ENCODE measurements at places on chromosomes 5 and 9.

GRCh38 chr5:95822043-95822541 lies 434 bp downstream of the GLRX start:
- no peaks in the 10 kb centered on the region for H3K27me3 ChIP-seq
- peaks cover 55% of the 10 kb centered on the region for H3K4me1 ChIP-seq
- no peaks in the 10 kb centered on the region for H3K36me3 ChIP-seq
- DNase-seq, result no peak
- H3K27ac ChIP-seq, result peak overlapping the region; percentile 90

DNA sequence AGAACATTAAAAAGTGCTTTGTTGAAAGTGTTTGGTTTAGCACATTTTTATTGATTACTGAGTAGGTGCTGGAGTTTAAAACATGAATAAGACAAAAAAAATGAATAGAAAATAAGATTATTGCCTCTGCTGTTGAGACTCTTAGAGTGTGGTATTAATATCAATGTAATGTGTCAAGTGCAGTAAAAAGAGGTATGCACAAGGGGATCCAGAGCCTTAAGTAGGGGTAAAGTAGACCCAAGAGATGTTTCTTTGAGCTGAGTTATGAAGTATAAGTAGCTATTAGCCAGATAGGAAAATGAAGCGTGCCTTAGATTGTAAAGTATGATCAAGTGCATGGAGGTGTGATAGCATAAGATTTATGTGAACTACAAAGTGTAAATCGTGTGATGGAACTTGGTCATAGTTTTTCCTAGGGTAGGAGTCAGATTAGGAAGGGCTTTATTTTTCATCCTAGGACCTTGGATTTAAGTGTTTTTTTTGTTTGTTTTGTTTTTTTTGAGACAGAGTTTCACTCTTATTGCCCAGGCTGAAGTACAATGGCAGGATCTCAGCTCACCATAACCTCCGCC lies 45.2 kb downstream of the NSD1 start:
- H3K4me3 ChIP-seq, result no peak overlapping the region
- H3K27ac ChIP-seq, result no peak overlapping the region
- H3K27me3 ChIP-seq, result no peaks in the 10 kb centered on the region
- DNase-seq, result no peak
- peaks cover 14% of the 10 kb centered on the region for H3K4me1 ChIP-seq

DNA sequence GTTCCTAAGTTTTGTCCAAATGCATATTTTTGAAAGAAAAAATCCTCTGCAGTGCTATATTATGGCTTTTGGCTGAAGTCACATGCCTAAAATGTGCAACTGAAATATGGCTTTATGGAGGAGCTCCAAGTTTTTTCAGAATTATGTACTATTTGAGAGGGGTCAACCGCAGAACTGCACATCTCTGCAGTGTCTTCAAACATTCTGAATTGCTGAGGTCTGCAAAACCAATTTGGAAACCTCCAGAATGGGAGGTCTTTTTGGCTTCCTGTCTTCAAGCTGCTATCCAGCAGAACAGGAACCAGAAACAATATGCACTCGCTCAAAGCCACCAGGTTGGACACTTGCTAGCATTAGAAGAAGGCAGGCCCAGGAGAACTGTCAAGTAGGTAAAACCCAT lies 376.0 kb upstream of the PAPPA start:
- H3K27ac ChIP-seq, result no peak overlapping the region
- DNase-seq, result no peak
- H3K36me3 ChIP-seq, result no peaks in the 10 kb centered on the region
- H3K4me1 ChIP-seq, result no peaks in the 10 kb centered on the region
- no peak overlapping the region for H3K4me3 ChIP-seq
- H3K27me3 ChIP-seq, result peaks cover 4% of the 10 kb centered on the region

GRCh38 chr5:22986281-22986680 lies 133.1 kb upstream of the CDH12 start:
- no peak overlapping the region for H3K27ac ChIP-seq
- no peaks in the 10 kb centered on the region for H3K36me3 ChIP-seq
- no peak overlapping the region for H3K4me3 ChIP-seq
- DNase-seq, result no peak
- H3K27me3 ChIP-seq, result no peaks in the 10 kb centered on the region

DNA sequence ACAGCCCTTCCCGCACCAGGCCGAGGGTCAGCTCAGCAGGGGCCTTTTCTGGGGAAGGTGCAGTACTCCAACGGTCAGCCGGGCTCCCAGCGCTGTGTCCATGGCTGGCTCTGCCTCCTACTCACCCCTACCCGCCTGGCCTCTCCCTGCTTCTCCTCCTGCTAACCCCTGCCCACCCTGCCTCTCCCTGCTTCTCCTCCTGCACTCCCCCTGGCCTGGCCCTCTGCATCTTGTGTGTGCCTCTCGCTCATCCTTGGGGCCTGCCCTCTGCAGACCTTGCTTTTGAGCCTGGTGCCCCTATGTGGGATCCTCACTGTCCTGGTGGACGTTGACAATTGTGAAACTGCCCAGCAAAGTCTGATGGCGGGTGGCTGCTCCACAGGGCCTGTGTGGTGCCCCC lies 274.6 kb upstream of the IRX2 start:
- DNase-seq, result no peak
- H3K4me3 ChIP-seq, result no peak overlapping the region
- peaks cover 3% of the 10 kb centered on the region for H3K27me3 ChIP-seq
- no peaks in the 10 kb centered on the region for H3K4me1 ChIP-seq

DNA sequence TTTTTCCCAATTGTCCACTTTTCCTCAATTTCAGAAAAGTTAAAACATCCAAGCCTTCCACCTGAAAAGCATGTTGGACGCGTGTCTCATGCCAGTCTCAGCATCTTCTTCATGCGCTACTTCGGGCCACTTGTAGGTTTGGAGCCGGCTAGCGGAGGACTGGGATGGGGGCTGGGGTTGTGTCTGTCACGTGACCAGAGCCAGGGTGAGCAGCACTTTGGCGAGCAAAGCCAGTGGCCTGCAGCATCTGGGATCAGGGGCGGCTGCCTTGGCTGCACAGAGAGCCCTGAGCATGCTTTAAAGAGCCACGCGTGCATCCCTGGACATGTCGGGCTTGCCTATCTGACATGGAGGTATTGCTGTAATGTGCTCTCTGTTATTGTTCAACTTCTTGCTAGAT lies 41.2 kb downstream of the SLC6A3 start:
- H3K27me3 ChIP-seq, result peaks cover 4% of the 10 kb centered on the region
- H3K4me1 ChIP-seq, result no peaks in the 10 kb centered on the region
- DNase-seq, result no peak
- H3K36me3 ChIP-seq, result no peaks in the 10 kb centered on the region

DNA sequence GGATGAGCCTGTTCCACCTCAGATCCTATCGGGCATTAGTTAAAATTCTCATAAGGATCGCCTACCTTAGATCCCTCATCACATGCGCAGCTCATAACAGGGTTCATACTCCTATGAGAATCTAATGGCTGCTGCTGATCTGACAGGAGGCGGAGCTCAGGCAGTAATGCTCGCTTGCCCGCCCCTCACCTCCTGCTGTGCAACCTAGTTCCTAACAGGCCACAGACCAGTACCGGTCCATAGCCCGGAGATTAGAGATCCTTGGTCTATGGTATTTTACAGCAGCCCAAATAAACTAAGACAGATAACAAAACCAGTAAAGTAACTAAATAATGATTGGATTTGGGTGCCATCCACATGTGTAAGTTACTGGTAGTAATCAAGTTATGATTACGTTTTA lies 17.5 kb downstream of the GOLPH3 start:
- H3K4me1 ChIP-seq, result peaks cover 36% of the 10 kb centered on the region
- DNase-seq, result no peak
- no peak overlapping the region for H3K27ac ChIP-seq
- H3K27me3 ChIP-seq, result no peaks in the 10 kb centered on the region

GRCh38 chr9:17839776-17840175 lies 260.9 kb downstream of the SH3GL2 start:
- no peak overlapping the region for H3K27ac ChIP-seq
- H3K4me3 ChIP-seq, result no peak overlapping the region
- H3K4me1 ChIP-seq, result no peaks in the 10 kb centered on the region
- no peaks in the 10 kb centered on the region for H3K27me3 ChIP-seq

- H3K27ac ChIP-seq, result no peak overlapping the region
- H3K4me3 ChIP-seq, result peak overlapping the region; percentile 46
- H3K36me3 ChIP-seq, result no peaks in the 10 kb centered on the region
- H3K4me1 ChIP-seq, result peaks cover 8% of the 10 kb centered on the region
Measured at GRCh38 chr5:11385251-11385900, 518.9 kb downstream of the CTNND2 start.

DNA sequence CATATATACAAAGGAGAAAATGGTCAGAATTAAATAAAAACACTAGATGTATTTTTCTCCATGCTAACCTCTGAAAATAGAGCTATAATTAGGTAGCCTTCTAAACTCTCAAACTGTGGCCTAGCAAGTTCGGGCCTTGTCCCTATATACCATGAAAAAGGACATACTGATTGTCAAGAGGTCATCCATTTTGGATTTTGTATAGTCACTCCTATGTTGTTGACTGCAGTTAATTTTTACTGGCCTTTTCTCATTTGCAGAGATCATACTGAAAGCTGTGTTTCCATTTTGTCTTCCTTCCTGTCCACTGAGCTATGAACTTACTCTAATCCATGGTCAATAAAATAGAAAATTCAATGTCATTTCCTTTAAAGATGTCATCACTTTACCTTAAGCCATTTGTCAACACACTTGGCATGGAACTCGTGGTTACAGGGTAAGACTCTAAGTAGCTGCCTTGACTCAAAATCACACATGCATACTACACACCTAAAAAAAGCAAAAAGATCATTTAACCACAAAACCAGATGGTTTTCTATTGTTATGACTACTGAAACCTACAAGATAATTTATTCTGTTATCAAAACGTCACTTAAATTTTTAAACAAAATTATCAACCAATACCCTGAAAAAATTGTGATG lies 58.0 kb downstream of the RNF38 start:
- H3K27me3 ChIP-seq, result no peaks in the 10 kb centered on the region
- peaks cover 9% of the 10 kb centered on the region for H3K4me1 ChIP-seq
- no peak for DNase-seq
- H3K36me3 ChIP-seq, result peaks cover 14% of the 10 kb centered on the region
- H3K4me3 ChIP-seq, result no peak overlapping the region

DNA sequence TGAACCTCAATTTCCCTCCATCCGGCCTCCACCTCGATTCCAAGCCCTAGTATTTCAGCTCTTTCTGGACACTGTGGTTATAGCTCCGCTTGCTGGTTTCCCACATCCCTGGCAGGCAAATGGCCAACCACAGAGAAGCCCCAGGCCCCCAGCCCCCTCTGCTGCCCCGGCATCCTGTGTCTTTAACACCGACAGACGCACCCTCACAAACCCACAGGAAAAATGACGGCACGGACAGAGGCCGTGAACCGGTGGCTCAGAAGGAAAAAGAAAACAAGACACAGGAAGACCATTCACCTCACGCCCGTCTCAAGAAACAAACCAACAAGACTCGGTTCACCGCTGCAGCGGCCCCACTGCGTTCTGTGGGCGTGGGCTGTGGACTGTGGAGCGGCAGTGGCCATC lies 1.5 kb upstream of the CLIC3 start:
- peak overlapping the region; percentile 10 for H3K4me3 ChIP-seq
- no peaks in the 10 kb centered on the region for H3K27me3 ChIP-seq
- peaks cover 6% of the 10 kb centered on the region for H3K36me3 ChIP-seq
- peaks cover 42% of the 10 kb centered on the region for H3K4me1 ChIP-seq
- DNase-seq, result no peak

- DNase-seq, result no peak
- no peaks in the 10 kb centered on the region for H3K4me1 ChIP-seq
- H3K27ac ChIP-seq, result no peak overlapping the region
- no peaks in the 10 kb centered on the region for H3K27me3 ChIP-seq
- no peak overlapping the region for H3K4me3 ChIP-seq
- peaks cover 5% of the 10 kb centered on the region for H3K36me3 ChIP-seq
Measured at GRCh38 chr5:6319116-6319515, 59.2 kb downstream of the MED10 start.

GRCh38 chr5:10301266-10301665 lies 6.4 kb downstream of the CMBL start:
- DNase-seq, result no peak
- H3K27me3 ChIP-seq, result peaks cover 4% of the 10 kb centered on the region
- no peak overlapping the region for H3K27ac ChIP-seq
- no peaks in the 10 kb centered on the region for H3K4me1 ChIP-seq
- no peak overlapping the region for H3K4me3 ChIP-seq

GRCh38 chr5:95392593-95393182 lies 1.5 kb downstream of the FAM81B start:
- no peak overlapping the region for H3K4me3 ChIP-seq
- DNase-seq, result no peak
- no peaks in the 10 kb centered on the region for H3K4me1 ChIP-seq
- peaks cover 10% of the 10 kb centered on the region for H3K27me3 ChIP-seq

DNA sequence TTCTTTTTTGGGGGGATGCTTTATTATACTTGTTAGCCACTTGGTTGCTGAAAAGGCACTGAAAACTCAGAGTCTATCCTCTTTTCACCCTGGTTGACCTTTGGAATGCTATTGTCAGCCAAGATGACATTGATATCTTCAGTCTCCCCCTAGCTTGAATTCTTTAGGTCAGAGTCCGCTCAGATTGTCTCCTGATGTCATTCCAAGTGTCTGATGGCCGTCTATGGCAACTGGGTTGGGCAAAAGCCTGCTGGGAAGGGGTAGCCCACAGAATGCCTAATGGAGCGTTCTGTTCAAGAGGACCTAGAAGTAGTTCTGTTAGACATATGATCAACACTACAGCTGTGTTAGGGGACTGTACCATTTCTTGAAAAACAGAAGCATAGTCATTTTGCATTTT lies 9.7 kb upstream of the MEF2C start:
- no peak overlapping the region for H3K27ac ChIP-seq
- H3K4me1 ChIP-seq, result peaks cover 9% of the 10 kb centered on the region
- peaks cover 60% of the 10 kb centered on the region for H3K27me3 ChIP-seq
- DNase-seq, result no peak
- no peaks in the 10 kb centered on the region for H3K36me3 ChIP-seq

DNA sequence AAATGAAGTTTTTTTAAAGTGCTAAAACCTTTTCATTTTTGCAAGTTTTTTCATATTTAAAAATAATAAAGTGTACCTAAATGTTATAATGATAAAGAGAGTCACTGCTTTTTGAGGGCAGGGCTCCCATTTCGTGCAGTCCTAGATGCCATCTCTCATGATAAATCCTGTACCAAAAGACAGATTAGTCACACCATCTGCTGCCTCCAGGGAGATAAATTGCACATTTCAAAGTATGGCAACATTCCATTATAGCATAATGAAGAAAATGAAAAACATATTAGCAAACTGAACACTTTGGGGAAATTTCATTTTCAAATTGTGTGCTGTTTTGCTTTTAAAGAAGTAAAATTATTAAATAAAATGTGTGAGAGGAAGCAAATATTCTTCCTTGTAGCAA lies 257.2 kb downstream of the KIAA0825 start:
- no peak overlapping the region for H3K4me3 ChIP-seq
- no peaks in the 10 kb centered on the region for H3K36me3 ChIP-seq
- DNase-seq, result no peak
- no peaks in the 10 kb centered on the region for H3K27me3 ChIP-seq
- no peaks in the 10 kb centered on the region for H3K4me1 ChIP-seq

- no peaks in the 10 kb centered on the region for H3K27me3 ChIP-seq
- no peak overlapping the region for H3K27ac ChIP-seq
- H3K4me3 ChIP-seq, result no peak overlapping the region
- DNase-seq, result no peak
Measured at GRCh38 chr5:33462456-33462855, 21.7 kb downstream of the TARS1 start.
